CD4-positive, alpha-beta T cell treated with Interferon alpha-2 for 1 hour (primary cell): ENCODE measurements at places on chromosomes 6 and 20.
A peak's percentile ranks its signal among the peaks of the same experiment; 100 is the strongest.

DNA sequence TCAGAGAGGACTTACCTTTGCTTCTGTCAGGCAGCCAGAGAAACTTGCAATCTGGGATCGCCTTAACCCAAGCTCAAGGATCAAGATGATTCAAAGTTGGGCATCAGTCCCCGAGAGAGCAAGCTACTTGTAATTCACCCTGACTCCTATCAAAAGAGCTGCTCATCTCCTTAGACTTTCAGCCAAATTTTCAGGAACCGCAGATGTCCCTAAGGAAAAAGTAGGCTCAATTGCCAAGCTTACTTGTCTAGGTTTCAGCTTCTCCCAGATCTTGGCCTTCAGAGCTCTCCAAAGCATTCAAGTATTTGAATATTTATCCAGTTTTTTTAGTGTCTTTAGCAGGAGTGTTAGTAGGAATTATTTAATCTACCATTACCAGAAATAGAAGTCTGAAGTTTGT lies 434.1 kb upstream of the MMS22L start:
- no peak for DNase-seq

GRCh38 chr6:118186672-118187567 lies 279.9 kb downstream of the SLC35F1 start:
- DNase-seq: no peak

DNA sequence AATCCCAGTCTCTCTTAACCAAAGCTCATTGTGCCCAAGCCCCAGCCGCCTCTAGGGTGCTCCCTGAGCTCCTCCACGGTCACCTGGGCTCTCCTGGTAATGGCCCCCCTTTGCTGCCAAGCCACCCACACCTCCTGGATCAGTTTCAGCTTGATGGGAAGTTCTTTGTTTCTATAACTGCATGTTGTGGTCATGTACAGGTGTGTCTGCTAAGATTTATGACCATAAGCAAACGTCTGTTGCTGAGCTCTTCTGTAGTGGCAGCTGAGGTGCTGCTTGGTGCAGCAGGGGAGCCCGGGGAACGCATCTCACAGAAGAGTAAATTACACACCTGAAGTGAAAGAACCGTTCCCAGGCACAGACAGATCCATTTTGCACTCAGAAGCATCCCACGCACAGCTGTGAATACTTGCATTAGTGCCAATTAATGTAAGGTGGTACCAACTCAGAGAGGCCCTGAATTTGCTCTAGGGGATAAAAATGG lies 194.6 kb upstream of the ARID1B start:
- no peak for DNase-seq

GRCh38 chr20:52936351-52937340 lies 35.5 kb upstream of the TSHZ2 start:
- no peak for DNase-seq

GRCh38 chr6:110053395-110054240 lies 75.5 kb downstream of the GPR6 start:
- peak; percentile 26 for DNase-seq

DNA sequence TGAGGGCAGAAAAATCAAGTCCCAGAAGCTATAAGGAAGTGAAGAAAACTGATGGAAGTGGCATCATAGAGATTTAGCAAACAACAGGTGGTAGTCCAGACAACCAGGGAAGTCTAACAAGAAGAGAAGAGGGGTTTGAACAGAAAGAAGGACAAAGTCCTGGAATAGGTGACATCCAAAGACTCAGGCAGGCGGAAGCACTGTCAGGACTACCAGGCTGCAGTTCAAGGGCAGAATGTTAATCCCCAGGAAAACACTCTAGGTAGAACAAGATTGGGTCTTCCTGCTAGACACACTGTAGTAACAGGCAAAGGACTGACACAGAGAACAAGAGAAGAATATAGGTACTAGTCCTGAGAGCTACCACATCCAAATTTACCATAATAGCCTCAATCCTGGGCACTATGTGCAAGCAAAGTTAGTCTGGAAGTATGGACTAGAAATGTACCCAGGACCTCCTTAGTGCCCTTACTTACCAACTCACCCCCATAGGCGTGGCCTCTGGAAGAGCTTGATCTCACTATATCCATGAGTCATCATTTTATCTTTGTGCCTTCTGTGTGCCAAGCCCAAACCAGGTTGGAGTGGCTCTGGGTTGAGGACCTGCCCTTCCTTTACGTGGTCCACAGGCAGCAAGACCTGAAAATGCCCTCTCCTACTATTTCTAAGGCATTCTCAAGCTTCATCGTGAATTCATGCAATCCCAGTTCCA lies 2.2 kb upstream of the EPB41L2 start:
- no peak for DNase-seq

DNA sequence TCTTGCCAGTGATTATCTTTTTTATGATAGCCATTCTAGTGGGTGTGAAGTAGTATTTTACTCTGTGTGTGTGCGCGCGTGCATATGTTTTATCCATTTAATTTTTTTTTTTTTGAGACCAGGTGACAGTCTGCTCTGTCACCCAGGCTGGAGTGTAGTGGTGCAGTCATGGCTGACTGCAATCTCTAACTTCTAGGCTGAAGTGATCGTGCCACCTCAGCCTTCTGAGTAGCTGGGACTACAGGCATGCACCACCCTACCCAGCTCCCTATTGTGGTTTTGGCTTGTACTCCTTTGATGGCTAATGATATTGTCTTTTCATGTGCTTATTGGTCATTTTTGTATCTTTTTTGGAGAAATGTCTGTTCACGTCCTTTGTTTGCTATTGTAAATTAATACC lies 33.3 kb downstream of the ITCH start:
- no peak for DNase-seq

DNA sequence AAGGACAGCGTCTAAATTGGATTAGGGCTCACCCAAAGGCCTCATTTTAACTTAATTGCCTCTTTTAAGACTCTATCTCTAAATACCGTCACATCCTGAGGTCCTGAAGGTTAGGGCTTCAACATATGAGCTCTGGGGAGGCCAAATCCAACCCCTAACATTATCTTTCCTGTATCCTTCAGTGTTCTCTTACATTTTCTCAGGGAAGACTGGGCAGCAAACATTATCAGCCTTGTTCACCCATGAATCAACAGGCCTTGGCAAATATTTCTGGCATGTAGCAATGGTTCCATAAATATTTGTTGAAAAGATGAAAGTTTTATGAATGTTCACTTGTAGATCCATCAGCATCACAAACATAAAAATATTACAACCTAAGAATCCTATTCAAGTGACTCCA lies 24.6 kb upstream of the FOXF2 start:
- no peak for DNase-seq

DNA sequence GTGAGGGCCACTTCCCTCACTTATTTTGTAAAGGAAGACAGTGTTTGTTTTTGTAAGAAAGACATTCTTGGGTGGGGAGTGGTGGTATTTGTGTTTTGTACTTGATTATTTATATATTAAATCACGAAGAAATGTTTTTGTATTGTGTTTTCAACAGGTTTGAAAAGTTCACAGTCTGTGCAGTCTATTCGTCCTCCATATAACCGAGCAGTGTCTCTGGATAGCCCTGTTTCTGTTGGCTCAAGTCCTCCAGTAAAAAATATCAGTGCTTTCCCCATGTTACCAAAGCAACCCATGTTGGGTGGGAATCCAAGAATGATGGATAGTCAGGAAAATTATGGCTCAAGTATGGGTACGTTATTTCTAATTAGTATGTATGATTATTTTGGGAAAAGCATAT lies 137.2 kb downstream of the NCOA3 start:
- no peak for DNase-seq

- DNase-seq: no peak
These were observed 113.2 kb downstream of the CEBPB start for GRCh38 chr20:50303573-50304500.

DNA sequence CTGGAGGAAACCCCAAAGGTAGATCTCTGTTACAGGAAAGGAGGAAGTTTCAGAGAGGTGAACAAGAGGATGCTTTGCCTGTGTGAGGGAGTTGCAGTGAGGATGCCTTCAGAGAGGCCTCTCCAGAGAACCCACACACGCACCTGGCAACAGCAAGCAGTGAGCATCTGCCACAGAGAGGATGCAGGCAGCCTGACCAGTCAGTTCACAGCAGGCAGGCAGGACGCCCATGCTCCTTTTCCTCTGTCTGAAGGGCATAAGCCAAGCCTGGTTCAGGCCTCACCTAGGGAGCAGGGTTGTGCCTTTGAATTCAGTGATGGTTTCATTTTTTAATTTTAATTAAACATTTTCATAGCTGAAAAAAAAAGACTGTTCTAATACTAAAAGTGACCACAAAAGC lies 346.0 kb upstream of the MARCKS start:
- DNase-seq: no peak

GRCh38 chr6:168390749-168391420 lies 50.1 kb upstream of the SMOC2 start:
- no peak for DNase-seq

GRCh38 chr20:25503936-25504335 lies 81.4 kb downstream of the NINL start:
- DNase-seq: no peak

GRCh38 chr6:26027491-26028211 lies 59.6 kb upstream of the HFE start:
- DNase-seq: no peak

- DNase-seq: no peak
These were observed 32.8 kb downstream of the CD40 start for GRCh38 chr20:46150943-46151342.

DNA sequence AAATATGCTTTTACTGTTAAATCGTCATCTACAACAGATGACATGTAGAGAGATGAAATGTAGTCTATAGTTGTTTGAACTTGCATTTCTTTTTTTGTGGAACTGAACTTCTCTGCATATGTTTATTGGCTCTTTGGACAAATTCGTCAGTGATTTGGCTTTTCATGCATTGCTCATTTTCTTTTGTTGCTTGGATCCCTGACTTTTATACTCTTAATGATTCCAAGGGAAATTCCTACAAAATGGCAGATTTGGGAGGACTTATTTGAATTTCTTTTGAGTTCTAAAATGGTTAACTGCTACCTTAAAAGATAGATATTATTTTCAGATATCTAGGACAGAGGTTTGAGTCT lies 65.4 kb downstream of the UTRN start:
- no peak for DNase-seq

- no peak for DNase-seq
These were observed 65.9 kb downstream of the GFOD1 start for GRCh38 chr6:13421425-13422059.

- DNase-seq: no peak
These were observed 83.4 kb downstream of the ELOVL4 start for GRCh38 chr6:79864001-79864400.

DNA sequence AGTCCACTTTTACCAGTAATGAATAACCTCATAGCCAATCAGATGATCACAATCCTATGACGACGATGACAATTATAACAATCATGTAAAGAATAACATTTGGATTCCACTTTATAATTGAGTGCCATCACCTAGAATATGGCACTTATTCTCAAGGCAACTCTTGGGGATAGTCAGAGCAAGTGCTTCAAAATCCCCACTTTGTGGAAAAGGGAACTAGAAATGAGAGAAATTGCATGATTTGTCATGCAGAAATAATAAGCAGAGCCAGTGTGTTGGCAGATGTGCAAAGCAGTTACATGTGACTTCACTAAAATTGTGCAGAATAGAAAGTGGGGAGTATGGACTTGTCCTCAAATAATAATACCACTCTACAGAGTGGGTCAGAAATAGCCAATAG lies 41.3 kb downstream of the FRK start:
- no peak for DNase-seq
